ENCODE measurements at places on chromosomes 1 and 21.

DNA sequence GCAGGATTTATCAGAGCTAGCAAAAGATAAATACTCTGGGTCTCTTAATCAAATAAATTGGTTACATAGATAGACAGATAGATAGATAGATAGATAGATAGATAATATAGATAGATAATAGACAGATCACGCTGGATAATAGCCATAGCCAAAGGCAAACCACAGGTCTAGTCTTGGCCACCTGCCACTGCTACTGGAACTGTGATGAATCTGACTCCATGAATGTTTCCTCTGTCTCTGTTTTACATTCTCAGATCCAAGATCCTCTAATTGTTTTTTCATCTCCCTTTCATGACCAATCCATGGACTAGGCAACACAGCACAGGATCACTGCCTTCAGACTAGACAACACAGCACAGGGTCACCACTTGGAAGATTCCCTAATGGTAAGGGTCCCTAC is 444.7 kb upstream of the NFIA start:
- no peak for DNase-seq

- no peak for DNase-seq
These were observed 6.5 kb downstream of the C1orf35 start for GRCh38 chr1:228096416-228097332.

DNA sequence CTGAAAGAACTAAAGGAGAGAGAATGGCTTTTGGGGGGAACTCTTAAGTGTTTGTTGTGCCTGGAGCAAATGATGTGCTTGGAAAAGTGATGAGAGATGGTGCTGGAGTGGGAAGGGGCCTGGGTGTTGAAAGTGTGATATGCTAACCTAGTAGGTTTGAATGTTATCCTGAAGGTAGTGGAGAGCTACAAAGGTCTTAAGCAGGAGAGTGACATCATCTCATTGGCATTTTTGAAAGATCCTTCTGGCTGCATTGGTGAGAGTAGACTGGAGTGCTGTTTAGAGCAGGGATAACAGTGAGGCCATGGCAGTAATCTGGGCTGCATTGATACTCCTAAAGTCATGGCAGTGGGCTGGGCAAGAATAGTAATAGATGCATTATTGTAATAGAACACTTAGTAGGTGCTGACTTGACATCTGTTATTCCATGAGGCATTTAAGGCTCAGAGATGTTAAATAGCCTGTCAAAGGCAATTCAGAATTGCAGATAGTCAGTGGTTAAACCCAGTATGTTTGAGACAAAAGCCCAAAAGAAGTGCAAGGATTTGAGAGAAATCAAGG is 44.5 kb downstream of the MDM4 start:
- DNase-seq: peak; percentile 47

GRCh38 chr1:1561801-1562470 is 12.7 kb downstream of the SSU72 start:
- no peak for DNase-seq

DNA sequence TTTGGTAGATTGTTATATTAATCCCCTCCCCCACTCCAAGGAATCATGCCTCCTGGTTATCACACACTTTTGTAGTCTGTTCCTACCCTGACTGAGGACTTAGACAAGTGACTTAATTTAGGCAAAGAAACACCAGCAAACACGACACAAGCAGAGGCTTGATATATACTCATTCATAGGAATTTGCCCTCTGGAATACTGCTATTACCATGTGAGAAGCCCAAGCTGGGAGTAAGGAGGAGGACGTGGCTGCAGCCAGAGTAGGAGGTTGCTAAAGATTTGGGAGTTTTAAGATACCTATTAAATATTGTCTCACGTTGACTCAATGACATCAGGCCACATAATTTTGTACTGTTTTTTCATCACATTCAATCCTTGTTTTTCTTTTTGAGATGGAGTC is 100.2 kb downstream of the LRRC53 start:
- DNase-seq: no peak

DNA sequence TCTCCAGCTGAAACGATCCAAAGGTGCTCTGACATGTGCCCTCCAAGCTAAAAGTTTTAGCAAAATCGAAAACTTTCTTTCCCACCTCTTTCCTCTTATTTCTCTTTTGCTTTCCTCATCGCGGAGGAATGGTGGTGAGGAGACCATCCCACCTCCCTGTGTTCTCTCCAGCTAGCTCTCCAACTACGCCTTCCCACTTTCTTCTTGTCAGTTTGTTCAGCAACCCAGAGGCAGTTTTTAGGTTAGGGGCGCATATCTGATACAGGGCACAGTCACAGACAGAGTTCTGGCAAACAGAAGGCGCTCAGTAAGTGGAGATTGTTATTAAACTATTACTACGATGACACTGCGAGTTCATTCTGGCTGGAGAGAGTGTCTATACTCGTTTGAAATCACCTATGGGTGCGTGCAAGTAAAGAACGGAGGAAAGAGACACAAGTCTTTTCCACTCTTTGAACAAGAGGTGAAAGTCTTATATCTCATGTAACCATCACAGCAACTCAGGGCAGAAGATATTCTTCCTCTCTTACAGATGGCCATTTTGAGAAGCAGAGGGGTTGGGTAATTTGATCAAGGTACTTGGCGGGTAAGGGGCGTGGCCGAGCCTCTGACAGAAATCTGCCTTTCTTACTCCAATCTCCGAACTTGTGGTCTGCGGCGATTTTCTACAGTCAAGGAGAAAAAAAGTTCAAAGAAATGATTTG is 13.9 kb downstream of the HLX start:
- no peak for DNase-seq

GRCh38 chr1:10890491-10891071 is 94.1 kb upstream of the CASZ1 start:
- DNase-seq: no peak

- DNase-seq: no peak
These were observed 1.7 kb upstream of the SIM2 start for GRCh38 chr21:36697060-36697850.

DNA sequence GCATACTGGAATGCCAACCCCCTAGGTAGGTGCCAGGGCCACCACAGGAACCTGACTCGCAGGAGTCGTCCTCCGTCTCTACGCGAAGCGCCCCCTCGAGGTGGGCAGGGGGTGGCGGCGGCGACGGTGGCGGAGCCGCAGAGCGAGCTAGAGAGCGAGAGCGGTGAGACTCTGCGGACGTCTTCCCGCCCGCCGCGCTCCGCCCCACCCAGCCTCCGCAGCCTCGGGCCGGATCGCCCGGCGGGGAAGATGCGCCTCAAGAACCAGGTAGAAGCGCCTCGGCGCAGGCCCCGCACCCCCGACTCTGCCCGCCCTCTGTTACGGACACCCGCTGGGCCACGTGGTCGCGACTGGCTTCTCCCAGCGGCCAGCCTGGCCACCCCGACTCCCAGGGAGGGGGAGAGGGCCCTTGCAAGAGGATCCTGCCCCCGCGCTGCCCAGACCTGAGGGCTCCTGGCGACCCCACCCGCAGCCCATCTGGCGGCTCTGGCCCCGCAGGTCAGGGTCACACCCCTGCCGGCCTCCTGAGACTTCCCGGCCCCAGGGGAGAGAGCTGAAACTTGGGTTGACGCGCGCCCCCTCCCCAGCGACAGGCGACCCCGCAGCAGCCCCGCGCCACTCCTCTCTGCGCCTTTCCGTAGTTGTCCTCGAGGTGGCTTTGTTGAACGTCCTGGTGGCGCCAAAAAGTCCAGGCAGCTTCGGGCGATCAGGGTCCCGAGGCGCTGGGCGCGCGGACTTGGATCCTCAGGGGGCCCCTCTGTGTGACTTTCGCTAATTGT is 24.4 kb upstream of the AGBL4 start:
- no peak for DNase-seq

Measured in fibroblast of skin of scalp (primary cell).